Umbilical cord (tissue), 2 donors: ENCODE measurements at places on chromosomes 2 and 18. TPM values are rescaled to one million over a fixed set of nuclear protein-coding genes. Genes with fewer than 3 reads are reported as not detected.

The LIPG gene
- total RNA-seq, result 6.7 TPM

DNA sequence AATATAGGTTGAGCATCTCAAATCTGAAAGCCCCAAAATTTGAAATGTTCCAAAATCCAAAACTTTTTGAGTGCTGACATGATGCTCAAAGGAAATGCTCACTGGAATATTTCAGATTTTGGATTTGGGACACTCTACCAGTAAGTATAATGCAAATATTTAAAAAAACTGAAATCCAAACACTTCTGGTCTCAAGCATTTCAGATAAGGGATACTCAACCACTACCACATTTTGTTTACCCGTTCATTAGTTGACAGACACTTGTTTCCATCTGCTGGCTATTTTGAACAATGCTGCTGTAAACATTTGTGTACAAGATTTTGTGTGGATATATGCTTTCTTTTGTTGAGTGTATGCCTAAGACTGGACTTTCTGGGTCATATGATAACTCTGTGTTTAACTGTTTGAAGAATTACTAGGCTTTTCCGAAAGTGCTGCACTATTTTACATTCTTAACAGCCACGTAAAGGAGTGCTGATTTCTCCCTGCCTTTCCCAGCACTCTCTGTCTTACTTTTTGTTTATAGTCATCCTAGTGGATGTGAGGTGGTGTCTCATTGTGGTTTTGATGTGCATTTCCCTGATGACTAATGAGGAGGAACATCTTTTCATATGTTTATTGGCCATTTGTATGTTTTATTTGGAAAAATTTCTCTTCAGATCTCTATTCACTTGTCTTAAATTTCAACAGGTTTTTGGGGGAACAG lies 19.5 kb upstream of the DCDC2C start:
- no peak for DNase-seq

DNA sequence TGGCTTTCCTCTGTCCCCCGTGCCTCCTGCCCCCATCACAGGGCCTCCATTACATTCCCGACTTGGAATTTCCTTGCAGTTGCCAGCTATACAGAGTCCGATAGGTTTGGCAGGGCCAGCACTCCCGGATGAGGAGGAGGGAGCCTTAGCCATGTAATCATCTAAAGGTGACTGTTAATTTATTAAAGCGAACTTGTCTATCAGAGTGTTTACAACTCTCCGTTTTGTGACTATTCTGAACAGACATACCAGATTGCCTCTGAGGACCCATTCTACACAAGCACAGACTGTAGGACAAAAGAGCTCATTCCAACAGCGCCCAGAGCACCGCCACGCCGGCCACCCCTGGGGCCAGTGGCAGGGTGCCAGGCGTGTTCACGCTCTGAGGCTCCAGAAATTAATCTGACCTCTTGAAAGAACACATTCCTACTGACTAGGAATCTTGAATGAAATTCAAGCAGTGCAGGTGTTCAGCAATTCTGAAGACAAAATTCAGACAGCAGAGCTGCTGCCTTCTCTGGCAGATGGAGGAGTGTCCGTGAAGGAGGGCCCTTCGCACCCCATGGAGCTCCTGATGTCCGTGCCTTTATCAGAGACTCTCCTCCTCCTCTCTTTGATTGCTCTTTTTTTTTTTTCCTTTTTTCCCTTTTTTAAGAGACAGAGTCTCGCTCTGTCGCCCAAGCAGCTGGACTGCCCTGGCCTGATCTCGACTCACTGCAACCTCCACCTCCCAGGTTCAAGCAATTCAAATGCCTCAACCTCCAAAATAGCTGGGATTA lies 58.1 kb upstream of the RALBP1 start:
- peak; percentile 86 for DNase-seq

GRCh38 chr2:181785691-181786344 lies 105.5 kb upstream of the NEUROD1 start:
- DNase-seq, result peak; percentile 26

The CYRIA gene
- 7.2 TPM for total RNA-seq

GRCh38 chr2:105744091-105744908 lies 412 bp upstream of the NCK2 start:
- peak; percentile 69 for DNase-seq

DNA sequence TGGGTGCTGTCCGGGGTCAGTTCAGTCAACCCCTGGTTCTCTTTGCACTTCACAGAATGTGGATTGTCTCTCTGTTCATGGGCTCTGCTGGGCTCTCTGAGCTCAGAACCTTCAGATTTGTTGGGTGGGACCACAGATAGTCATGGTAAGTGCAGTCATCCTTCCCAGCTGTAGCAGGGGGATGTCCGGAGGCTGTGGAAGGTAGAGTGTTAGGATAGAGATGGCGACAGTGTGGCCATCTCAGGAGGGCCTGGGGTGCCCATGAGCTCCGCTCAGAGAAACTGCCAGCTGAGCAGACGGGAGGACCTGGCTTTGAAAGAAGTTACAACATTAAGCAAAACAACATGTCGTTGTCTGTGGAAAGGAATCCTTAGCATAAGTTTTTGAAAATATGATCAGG lies 149.8 kb downstream of the FAM210A start:
- DNase-seq, result no peak

DNA sequence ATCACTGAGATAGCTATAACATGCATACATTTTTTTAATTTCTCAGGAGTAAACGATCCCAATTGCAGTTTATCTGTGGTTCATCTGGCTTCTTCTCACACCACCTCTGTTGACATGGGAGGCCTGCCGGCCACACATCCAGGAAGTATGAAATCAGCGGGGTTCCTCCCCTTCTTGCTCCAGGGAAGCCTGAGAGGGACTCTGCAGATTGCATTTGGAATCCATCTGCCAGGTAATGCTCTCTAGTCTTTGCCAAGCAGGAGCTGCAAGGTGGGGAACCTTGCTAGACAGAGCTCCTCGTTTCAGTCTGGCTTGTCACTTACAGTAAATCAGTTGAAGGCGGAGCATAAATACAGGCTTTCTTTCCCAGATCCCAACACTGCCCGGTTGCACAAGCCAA lies 49.9 kb downstream of the SOX11 start:
- DNase-seq, result no peak

The CLEC4F gene
- total RNA-seq, result not detected

DNA sequence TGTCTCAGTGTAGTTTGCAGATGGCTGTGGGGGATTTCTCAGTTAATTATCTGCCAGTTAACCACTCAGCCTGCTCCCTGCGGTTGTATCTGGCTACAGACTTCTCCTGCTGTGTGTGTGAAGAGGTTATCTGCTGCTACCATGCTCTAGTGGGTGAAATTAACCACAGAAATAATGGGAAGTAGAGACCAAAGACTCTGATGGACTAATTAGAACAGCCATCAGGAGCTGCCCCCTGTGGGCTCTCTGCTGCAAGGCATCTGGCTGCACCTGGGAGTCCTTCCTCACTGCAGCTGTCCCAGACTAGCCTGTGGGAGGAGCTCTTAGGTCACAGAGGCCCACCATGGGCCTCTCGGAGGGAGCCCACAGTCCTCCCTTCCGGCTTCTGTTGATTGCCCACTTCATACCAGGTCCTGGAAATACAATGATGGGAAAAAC lies 66.6 kb downstream of the CTIF start:
- no peak for DNase-seq

The ATIC gene
- 5.3 TPM for total RNA-seq

- no peak for DNase-seq
These were observed 586 bp downstream of the PDE11A start for GRCh38 chr2:178072000-178072382.

- DNase-seq, result no peak
These were observed 64.1 kb downstream of the TRAPPC12 start for GRCh38 chr2:3443506-3444084.

The ASB18 gene
- 2.2 TPM for total RNA-seq

DNA sequence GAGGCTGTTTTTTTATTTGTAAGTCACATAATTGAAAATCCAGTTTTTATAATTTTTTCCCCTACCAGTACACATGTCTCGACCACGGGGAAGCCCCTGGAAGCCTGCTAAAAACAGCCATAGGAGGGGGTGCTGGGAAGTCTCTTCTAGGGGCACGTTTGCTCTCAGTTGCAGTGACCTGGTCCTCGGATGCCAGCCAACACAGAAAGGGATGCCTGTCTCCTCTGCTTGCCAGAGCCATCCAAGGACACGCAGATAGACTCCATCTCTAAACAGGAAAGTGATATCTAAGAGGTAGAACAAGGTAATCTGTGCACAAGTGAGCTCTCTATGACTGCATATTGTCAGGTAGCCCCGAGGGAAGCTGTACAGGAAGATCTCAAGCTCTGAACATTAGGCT lies 255.8 kb downstream of the SETBP1 start:
- no peak for DNase-seq

DNA sequence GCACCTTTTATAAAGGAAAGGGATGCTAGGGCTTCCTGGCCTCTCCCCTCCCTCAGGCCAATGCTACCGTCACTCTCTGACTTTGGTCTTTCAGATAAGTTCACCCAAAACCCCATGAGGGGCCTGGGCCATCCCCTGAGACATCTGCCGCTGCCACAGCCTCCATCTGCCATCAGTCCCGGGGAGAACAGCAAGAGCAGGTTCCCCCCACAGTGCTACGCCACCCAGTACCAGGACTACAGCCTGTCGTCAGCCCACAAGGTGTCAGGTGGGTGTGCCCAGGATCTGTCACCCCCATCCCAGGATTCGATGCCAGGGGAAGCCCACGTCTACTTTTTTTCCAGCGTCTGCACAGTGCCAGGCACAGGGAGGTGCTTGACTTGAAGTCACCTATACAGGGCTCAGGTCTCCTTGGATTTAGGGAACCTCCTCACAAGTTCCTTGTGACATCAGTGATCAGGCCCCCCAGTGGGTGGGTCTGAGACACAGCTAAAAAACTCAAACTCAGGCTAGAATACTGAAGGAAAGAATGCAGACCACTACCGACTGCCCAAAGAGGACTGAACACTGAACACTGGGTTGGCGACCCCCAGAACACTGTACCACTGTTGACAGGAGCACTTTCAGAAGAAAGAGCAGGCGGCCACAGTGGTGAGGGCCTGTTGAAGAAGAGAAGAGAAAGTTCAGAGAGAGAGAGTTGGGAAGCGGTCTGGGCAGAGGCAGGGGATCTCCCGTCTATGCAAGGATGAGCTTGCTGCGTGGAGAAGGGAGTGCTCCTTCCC lies 85.3 kb downstream of the EPAS1 start:
- no peak for DNase-seq

The IL36RN gene
- total RNA-seq, result 6.0 TPM

GRCh38 chr2:16285813-16286510 lies 345.6 kb downstream of the MYCN start:
- no peak for DNase-seq

GRCh38 chr18:48931680-48932461 lies 18.9 kb downstream of the SMAD7 start:
- no peak for DNase-seq

DNA sequence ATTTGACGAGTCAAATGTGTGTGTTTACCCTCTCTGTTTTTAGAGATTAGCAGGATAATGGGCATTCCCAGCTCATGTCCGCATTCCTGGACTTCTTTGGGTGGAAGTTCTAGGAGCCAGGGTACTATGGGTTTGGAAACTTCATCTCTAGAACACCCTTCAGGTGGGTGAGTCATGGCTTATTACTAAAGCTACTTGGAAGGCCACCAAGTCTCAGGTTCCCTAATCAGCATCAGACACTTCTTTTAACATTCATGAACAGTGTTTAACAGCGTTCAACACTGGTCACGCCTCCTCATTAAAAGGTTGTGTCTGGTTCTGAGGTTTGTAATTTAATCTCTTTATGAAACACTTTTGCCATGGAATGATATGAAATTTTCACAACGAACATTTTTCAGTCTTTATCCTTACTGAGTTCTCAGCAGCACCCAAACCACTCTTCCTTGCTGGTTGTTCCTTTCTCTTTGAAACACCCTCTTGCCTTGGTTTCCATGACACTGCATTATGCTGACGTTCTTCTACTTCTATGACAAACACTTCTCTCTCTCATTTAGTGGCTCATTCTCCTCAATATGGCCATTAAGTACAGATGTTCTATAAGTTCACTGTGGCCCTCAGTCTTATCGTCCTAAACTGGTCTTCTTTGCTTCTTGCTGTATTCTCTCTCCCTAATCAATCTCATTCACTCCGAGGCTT lies 49.3 kb downstream of the MMADHC start:
- no peak for DNase-seq

DNA sequence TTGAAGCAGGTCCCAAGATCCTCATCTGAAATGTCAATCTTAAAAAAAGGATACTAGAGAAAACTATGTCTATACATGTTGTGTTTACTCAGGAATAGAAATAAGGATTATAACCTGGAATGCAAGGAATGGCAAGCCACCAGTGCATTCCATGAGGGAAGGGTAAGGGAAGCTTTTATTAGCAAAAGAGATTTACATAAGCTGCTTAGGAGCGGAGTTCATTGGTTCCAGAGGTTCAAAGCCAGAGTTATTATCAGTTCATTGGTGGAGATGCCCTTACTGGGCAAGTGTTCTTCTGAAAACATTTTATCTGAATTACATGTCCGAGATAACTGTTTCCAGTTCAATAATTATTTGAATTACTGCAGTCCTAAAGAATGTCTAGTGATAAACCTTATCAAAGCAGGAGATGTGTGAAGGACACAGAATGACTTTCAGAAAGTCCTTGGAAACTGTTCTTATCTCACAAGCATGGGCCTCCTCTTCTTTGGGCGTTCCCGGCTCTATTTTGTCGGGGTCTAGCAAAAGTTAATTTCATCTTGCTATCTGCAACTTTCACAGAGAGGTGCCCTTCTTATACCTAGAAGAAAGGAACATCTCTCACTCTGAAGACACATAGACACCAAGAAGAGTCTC lies 23.5 kb downstream of the COMMD1 start:
- peak; percentile 80 for DNase-seq

GRCh38 chr18:48030616-48031480 lies 100.4 kb upstream of the SMAD2 start:
- peak; percentile 79 for DNase-seq

DNA sequence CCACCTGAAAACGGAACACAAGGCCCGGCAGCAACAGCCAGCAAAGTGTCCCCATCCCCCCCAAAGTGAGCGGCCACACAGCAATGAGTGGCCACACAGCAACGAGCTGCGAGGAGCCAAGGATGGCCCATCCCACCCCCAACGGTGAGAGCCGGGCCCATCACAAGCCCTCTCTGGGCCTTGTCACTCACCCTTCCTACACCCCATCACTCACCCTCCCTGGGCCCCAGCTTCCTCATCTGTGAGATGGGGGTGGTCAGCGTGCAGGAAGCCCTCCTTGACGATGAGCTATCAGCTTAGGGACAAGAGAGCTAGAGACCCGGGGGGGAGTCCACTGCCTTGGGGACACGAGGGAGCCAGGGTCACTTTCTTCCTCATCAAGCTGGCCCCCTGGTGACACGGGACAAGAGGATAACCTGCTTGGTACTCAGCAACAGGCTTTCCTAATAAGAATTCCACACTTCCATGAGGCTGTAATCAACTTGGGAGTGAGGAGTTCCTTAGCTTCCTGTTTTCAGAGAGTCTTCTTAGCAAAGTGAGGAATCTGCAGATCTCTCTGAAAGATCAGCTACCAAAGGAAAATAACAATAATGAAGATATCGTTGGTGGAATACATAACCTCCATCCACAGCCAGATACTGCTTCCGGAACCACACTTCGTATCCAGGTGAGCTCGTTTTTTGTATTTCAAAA lies 92.8 kb downstream of the HDAC4 start:
- DNase-seq, result no peak

DNA sequence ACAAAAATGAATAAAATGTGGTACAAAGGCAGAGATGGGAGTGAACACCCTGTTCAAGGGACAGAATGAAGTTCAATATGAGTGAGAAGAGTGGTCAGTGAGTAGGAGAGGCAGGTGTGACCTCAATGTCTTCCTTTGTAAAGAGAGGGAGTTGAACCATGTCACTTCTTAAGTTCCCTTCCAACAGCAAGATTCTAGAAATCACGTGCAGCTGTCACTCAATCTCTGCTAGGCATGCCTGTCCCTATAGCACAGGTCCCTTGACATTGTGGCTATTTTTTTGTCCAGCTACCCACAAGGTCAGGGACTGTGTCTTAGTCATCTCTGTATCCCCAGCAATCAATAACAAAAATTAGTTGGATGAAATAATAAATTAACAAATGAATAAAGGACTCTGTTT lies 66.9 kb downstream of the VSNL1 start:
- DNase-seq, result no peak
